Natural killer cell treated with Interleukin-12 subunit alpha and Interleukin-12 subunit beta and Interleukin-15 and Interleukin-18, amount 100 ng/mL, for 72 hours (primary cell): ENCODE measurements at places on chromosomes 2 and 18. TPM values are rescaled to one million over a fixed set of nuclear protein-coding genes. Genes with fewer than 3 reads are reported as not detected.

SOCS6 gene
- total RNA-seq: 2.8 TPM

ITPRIPL1 gene
- 62.2 TPM for total RNA-seq

BABAM2 gene
- 66.6 TPM for total RNA-seq

FAM228A gene
- total RNA-seq: not detected

RGPD4 gene
- total RNA-seq: 0.07 TPM

CNGA3 gene
- total RNA-seq: not detected

OSR1 gene
- not detected for total RNA-seq

FLACC1 gene
- total RNA-seq: 4.0 TPM
